Stimulated activated CD4-positive, alpha-beta T cell treated with anti-CD3 and anti-CD28 coated beads, Interleukin-12 subunit alpha, Interleukin-12 subunit beta, amount 100 ng/mL, for 24 hours (primary cell): ENCODE measurements at places on chromosomes 3 and 15.

GRCh38 chr15:60752973-60753720 is 274.2 kb upstream of the ICE2 start:
- no peak for DNase-seq

DNA sequence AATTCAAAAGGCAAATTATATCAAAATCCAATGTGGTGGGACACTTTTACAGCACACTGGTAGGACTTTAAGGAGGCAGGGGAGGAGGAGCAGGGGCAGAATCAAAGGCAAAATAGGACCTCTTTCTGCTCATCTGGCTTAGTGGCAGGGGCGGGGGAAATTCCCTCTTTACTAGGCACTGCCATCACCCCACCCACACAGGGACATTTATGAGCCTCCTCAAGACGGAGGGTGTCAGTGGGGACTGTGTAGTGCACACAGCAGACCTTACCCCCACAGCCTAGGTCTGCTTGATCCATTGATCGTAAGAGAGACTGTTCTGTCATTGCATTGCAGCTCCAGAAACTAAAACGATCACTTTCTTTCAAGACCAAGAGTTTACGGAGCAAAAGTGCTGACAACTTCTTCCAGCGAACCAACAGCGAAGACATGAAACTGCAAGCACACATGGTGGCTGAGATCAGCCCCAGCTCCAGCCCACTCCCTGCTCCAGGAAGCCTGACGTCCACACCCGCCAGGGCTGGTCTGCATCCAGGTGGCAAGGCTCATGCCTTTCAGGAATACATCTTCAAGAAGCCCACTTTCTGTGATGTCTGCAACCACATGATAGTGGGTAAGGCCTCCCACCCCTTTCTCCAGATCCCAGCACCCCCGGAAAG is 62.9 kb downstream of the STAC start:
- no peak for DNase-seq

GRCh38 chr3:97689962-97690361 is 74.6 kb upstream of the ARL6 start:
- no peak for DNase-seq

DNA sequence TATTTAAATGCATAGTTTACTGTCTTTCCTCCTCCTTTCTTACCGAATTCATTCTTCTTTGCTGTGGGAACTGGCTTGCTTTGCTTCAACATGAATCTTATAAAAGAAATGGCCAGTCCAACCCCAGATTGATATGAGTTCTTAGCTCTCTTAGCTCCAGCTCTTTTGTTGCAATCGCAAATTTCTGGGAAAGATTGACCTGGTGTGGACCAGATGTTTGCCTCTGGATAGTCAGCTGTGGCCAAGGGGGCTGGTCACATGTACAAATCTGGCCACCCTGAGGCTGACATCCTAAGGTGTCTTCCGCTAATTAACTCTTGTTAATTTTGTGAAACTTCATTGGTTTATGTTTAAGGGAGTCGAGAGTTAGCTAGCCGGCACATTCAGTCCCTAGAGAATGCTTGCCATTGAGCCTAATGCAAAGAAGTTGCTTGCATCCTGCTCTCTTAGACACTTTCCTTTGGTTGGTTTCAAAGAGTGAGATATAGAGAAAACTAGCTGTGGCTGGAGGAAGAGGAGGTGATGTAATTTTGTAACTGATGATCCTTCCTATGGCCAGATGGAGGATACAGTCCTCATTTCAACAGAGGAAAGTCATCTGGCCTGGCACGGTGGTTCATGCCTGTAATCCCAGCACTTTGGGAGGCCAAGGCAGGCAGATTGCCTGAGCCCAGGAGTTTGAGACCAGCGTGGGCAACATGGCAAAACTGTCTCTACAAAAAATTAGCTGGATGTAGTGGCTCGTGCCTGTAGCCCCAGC is 162.4 kb downstream of the ADAMTSL3 start:
- DNase-seq: no peak

DNA sequence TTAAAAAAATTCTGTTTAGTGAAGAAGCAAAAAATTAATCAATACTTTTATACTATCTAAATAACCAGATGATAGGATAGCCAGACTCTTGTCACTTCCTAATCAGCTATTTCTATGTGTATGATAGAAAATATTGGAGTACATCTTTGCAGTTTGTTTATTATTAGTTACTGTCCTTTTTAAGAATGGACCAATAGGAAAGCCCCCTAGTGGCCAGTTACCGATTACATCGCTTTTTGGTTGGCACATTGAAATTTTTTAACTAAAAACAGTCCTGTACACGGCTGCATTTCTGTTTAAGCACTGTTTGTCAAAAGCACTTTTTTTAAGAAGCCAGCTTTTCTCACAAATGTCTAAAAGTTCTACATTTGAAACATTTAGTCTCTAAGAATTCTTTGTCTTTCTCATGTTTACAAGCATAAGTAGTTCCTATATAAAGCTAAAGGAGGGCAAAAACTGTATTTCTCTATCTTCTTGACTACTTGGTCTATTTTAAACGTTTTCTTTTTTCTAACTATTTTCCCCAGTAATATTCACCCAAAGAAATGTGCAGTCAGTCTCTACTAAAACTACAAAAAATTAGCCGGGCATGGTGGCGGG is 253.2 kb upstream of the LRTM1 start:
- DNase-seq: no peak

- DNase-seq: no peak
Observed at GRCh38 chr3:178583963-178584575, 47.8 kb downstream of the KCNMB2 start.

DNA sequence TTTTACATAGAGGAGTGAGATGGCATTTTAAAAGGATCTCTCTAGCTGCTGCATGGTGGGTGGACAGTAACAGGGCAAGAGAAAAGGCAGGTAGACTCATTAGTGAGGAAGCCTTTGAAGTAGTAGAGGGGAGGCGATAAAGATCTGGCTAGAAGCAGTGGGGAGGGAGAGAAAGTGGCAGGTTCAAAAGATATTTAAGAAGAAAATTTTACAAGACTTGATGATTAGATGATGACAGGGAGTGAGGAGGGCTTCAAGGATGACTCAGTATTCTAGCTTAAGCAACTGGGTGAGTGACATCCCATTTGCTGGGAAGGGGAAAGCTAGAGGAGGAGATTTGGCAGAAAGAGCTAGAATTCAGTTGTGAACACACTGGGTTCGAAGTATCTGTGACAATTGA is 3.8 kb upstream of the BRPF1 start:
- DNase-seq: no peak

GRCh38 chr15:77384086-77384485 is 35.8 kb downstream of the PEAK1 start:
- no peak for DNase-seq

GRCh38 chr3:133856316-133856715 is 39.4 kb downstream of the RAB6B start:
- no peak for DNase-seq

GRCh38 chr15:58805095-58805494 is 34.0 kb downstream of the MINDY2 start:
- no peak for DNase-seq

DNA sequence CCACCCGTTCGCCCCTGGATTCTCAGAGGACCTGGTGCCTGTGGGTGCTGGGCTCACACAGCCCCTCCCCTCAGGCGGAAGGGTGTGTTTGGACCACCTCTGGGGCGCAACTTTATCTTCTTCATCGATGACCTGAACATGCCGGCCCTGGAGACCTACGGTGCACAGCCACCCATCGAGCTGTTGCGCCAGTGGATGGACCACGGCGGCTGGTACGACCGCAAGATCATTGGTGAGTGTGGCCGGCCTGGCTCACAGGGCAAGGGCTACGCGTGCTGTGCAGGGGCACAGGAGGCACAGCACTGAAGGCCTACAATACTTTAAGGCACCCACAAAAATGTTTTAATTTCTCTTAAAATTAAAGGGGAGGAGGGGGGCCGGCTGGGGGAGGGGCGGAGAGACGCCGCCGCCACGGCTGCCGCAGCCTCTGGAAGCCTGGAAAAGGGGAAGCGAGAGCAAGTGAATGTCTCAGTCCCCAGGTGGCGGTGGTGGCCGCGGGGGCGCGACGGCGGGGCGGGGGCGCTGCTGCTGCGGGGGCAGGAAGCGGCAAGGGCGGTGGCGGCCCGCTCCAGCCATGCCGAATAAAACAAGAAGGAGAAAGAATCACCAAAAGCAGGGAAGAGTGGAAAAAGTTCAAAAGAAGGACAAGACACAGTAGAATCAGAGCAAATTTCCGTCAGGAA is 56.8 kb downstream of the DNAH1 start:
- no peak for DNase-seq

- no peak for DNase-seq
Observed at GRCh38 chr15:67397139-67397538, 123.8 kb upstream of the C15orf61 start.

DNA sequence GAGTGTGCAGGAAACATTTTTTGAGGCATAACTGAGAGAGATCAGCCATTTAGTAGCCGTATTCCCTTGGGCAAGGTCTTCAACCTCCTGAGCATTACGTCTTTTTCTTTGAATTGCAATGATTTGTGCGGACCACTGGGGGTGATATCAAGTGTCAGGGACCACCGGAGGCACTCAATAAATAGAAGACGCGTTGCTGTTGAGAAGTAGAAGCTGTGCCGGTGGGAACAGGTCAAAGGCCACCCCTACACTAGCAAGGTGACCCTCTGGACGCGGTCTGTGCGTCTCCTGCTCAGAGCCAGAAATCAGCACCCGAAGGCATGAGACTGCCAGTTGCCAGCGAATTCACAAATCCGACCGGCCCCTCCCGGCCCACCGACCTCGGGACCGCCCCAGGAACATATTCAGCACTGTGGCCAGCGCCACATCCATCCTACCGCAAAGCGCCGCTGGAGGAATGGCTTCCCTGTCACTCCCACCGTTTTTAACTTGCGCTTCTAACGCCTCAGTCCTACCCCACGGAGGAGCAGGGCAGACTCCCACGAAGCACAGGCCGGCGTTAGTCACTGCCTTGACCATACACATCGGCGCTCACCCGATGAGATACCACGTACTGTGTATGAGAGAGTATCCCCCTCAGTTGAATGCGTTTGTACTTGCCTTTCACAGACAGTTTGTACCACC is 1.4 kb upstream of the GHSR start:
- peak; percentile 2 for DNase-seq

DNA sequence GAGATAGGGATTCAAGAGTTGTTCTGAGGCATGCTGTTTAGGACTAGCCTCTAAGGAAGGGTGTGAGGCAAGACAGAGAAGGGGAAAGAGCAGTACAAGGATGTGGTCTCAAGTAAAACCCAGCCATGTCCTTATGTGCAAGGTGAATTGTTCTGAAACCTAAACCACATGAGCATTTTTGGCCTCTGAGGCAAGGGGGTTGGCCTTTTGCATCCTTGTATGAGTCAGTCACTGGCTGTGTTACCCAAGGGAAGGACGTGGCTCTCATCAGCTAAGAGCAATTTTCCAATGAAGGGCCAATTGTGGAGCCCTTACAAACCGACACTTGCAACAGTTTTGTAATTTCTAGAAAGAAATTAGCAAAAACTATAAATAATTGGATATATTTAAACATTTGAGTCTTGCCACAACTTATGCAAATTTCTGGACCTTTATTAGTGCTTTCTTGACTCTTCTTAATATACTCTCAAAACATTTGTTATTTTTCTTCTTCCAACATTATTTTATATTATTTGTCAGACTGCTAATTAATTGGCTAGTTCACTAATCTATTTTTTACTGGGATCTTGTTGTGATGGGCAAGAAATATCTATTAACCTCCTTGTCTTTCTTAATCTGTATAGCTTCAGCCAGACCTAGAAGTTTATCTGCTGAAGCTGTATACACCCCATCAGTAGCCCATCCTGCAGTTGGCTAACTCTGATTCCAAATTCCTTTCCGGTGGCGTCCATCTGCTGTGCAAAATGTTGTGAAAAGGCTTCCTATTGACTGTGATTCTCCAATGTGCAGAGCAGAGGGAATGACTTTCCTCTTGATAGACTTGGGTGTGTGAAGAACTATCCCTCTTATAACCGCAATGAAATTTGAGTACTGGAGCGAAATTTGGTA is 97.7 kb upstream of the P2RY1 start:
- no peak for DNase-seq

GRCh38 chr3:5630406-5630805 is 442.9 kb downstream of the EDEM1 start:
- no peak for DNase-seq

DNA sequence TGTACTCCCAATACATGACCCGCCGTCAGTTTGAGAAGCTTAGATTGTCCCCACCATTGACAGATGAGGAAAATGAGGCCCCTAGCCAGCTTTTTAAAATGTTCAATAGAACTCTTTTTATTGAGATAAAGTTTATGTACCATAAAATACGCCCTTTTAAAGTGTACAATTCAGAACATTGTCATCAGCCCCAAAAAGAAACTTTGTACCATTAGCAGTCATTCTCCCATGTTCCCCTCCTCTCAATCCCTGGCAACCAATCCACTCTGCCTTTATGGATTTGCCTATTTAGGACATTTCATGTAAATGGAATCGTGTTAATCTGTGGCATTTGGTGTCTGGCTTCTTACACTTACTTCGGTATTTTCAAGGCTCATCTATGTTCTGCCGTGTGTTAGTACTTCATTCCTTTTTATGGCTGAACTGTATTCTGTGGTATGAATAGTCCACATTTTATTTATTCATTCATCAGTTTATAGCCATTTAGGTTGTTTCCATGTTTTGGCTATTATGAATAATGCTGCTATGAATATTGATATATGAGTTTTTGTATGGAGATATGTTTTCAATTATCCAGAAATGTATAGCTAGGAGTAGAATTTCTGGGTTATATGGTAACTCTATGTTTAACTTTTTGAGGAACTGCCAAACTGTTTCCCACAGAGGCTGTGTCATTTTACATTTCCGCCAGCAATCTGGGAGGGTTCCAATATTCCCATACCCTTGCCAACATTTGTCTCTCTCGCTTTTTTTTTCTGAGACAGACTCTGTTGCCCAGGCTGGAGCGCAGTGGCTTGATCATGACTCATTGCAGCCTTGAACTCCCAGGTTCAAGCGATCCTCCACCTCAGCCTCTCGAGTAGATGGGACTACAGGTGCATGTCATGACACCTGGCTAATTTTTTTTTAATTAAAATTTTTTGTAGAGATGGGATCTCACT is 15.3 kb upstream of the PTPN23 start:
- no peak for DNase-seq

DNA sequence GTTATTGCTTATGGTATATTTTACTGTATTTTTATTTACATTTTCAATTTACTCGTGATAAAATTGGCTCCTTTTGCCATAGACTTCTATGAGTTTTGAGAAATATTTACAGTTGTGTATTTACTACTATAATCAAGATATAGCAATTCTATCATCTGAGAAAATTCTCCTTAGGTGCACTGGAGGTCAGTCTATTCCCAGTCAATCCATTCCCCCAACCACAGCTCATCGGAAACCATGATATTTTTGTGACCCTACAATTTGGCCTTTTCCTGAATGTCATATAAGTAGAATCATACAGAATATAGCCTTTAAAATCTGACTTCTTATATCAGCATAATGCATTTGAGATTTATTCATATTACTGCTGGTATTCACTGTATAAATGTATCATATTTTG is 114.7 kb upstream of the LRTM1 start:
- no peak for DNase-seq
